ENCODE measurements at places on chromosomes 3 and 15. TPM values are rescaled to one million over a fixed set of nuclear protein-coding genes. Genes with fewer than 3 reads are reported as not detected.

The SV2B gene
- 61.6 TPM for polyA plus RNA-seq

The KNG1 gene
- polyA plus RNA-seq = 0.15 TPM

The TRPM1 gene
- polyA plus RNA-seq = not detected

The ATP10A gene
- 2.7 TPM for polyA plus RNA-seq

DNA sequence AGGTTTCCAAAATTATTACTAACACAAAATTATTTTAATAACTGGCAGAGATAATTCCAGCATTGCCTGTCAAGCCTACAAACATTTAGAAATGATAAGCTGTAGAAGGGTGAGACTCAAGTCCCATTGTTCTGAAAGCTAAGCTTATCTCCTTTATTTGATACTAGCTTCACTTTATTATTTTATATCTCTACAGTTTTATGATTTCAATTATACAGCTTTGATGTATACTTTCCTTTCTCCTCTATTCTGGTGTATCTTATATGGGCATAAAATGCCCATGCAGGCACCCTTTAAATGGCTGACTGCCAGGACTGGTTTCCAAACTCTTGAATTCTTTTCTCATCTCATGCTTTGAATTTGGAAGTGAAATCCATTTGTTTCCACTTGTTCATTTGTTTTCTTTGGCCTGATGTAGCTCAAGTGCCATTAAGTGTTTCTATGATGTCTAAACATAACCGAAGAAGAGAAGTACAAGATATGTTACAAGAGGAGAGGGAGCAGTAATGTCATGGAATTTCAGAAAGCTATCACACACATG is 372.1 kb upstream of the ARHGEF26 start:
- no peak for DNase-seq
